Activated CD4-positive, alpha-beta T cell treated with anti-CD3 and anti-CD28 coated beads, Interleukin-2, amount 10 ng/mL, durations not matched to agents 24 days and 14 days (primary cell): ENCODE measurements at places on chromosomes 7 and 10. TPM values are rescaled to one million over a fixed set of nuclear protein-coding genes. Genes with fewer than 3 reads are reported as not detected.
A peak's percentile ranks its signal among the peaks of the same experiment; 100 is the strongest.

DNA sequence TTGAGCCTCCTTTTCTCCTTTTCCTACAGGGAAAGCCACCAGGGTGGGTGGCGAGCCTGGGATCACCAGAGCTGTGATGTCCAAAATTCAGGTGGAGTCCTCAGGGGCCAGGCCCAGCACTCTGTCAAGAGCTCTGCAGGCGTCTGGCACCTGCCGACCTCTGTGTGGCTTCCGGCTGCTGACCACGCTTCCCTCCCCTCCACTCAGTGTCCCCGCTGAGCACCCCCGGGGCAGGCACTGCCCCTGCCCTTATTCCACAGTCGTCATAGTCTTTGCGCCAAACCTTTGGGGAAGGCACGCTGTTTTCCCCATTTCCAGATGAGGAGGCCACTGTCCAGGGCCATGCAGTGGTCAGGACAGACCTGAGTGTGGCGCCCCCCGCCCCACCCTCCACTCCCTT lies 7.5 kb downstream of the MTG1 start:
- peak overlapping the region; percentile 68 for H3K27ac ChIP-seq
- peaks cover 36% of the 10 kb centered on the region for H3K4me1 ChIP-seq
- H3K27me3 ChIP-seq = no peaks in the 10 kb centered on the region
- peak overlapping the region; percentile 65 for H3K4me3 ChIP-seq
- H3K36me3 ChIP-seq = peaks cover 76% of the 10 kb centered on the region
- DNase-seq = no peak

The TTYH3 gene
- total RNA-seq = 35.6 and 38.0 TPM in 2 replicates

GRCh38 chr10:60753152-60753551 lies 25.1 kb upstream of the CDK1 start:
- no peak overlapping the region for H3K27ac ChIP-seq
- H3K36me3 ChIP-seq = no peaks in the 10 kb centered on the region
- no peak overlapping the region for H3K4me3 ChIP-seq

GRCh38 chr7:154409703-154410311 lies 357.6 kb downstream of the DPP6 start:
- no peaks in the 10 kb centered on the region for H3K36me3 ChIP-seq
- no peaks in the 10 kb centered on the region for H3K4me1 ChIP-seq
- H3K4me3 ChIP-seq = no peak overlapping the region
- H3K27me3 ChIP-seq = no peaks in the 10 kb centered on the region
- no peak overlapping the region for H3K27ac ChIP-seq

DNA sequence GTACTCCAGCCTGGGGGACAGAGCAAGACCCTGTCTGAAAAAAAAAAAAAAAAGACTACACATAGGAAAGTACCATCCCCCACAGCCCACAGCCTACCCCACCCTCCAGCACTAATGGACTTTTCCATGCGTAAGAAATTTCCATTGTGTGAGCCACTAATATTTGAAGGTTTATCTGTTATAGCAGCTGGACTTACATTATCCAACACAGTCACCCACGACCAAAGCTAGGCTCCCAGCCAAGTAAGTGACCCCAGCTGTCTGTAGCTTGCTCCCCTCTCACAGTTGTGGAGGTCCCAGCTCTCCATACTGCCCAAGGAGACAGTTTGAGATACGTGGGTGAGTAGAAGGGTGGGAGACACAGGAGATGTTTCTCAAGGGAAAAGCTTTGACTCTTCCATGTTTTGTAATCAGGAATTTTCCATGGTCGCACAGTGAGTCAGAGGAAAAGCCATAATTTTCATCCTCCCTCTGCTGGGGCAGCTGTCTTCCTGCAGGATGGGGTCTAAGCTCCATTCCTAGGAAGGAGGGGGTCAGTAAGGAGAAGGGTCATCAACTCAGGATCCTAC lies 57.4 kb downstream of the CAV1 start:
- no peak overlapping the region for H3K27ac ChIP-seq
- no peaks in the 10 kb centered on the region for H3K27me3 ChIP-seq
- no peaks in the 10 kb centered on the region for H3K36me3 ChIP-seq

The TRIM50 gene
- not detected in 2 replicates for total RNA-seq

DNA sequence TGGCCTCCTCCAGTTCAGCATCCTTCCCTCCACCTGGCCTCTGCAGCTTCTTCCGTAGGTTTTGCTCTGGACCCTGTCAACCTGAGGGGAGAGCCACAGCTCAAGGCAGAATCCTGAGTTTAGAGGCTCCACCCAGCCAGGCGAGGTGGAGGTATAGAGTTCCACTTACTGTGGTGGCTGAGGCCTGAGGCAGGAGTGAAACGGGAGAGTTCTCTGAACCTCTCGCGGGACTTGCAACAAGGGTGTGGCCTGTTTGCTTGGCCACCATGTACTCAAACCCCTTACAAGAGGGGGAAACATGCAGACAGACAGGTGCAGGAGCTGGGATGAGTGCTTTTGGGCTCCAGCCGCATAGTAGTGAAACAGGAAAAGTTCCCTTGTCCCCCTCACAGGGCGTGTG lies 154.0 kb upstream of the C7orf33 start:
- no peak overlapping the region for H3K4me3 ChIP-seq
- no peak for DNase-seq
- no peaks in the 10 kb centered on the region for H3K4me1 ChIP-seq

The INPP5A gene
- total RNA-seq = 10.3 and 10.5 TPM in 2 replicates
